Osteoblast (primary cell): ENCODE measurements at places on chromosomes 6 and 20. TPM values are rescaled to one million over a fixed set of nuclear protein-coding genes. Genes with fewer than 3 reads are reported as not detected.
A peak's percentile ranks its signal among the peaks of the same experiment; 100 is the strongest.

The SAMD3 gene
- total RNA-seq, result 0.72 and 3.5 TPM in 2 replicates

- no peak for DNase-seq
These were observed 74.3 kb upstream of the TENT5A start for GRCh38 chr6:81826784-81827183.

- DNase-seq, result peak; percentile 6
These were observed 402.3 kb downstream of the CDC5L start for GRCh38 chr6:44789806-44790205.

GRCh38 chr20:6238421-6238820, 115.6 kb upstream of the FERMT1 start:
- no peak for DNase-seq

DNA sequence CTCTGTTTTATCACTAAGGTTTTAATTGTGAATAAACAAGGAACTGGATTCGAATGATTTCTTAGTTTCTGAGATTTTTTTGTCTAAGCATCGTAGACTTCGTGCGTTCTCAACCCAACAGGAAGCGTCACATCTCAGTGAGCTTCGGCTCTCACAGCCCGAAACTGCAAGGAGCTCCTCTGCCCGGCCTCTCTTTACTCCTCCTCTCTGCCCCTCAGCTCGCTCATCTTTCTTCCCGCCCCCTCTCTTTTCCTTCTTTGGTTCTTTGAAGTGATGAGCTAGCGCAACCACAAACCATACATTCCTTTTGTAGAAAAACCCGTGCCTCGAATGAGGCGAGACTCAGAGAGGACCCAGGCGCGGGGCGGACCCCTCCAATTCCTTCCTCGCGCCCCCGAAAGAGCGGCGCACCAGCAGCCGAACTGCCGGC, 480 bp upstream of the NT5E start:
- peak; percentile 87 for DNase-seq

The FOXS1 gene
- under 0.01 and 0.36 TPM in 2 replicates for total RNA-seq

DNA sequence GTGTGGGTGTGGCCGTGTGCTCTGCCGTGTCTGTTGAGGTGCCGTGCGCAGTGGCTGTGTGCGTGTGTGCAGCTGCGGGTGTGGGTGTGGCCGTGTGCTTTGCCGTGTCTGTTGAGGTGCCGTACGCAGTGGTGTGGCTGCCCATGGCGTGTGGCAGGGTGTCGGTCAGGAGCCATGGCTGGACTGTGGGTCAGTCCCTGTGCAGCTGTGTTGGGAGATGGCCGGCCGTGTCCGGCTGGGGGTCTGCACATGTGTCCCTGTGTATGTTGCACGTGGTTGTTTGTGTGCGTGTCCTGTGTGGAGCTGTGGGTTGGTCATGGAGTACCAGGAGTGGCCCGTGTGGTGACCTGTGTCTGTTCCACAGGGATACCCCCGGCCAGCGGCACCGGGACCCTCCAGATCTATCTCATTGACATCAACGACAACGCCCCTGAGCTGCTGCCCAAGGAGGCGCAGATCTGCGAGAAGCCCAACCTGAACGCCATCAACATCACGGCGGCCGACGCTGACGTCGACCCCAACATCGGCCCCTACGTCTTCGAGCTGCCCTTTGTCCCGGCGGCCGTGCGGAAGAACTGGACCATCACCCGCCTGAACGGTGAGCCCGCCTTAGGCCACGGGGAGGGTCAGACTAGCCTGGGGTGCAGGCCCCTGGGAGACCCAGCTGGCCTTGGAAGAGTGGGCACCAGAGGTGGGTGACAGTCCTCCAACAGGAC, 137.7 kb downstream of the TAF4 start:
- DNase-seq, result no peak

DNA sequence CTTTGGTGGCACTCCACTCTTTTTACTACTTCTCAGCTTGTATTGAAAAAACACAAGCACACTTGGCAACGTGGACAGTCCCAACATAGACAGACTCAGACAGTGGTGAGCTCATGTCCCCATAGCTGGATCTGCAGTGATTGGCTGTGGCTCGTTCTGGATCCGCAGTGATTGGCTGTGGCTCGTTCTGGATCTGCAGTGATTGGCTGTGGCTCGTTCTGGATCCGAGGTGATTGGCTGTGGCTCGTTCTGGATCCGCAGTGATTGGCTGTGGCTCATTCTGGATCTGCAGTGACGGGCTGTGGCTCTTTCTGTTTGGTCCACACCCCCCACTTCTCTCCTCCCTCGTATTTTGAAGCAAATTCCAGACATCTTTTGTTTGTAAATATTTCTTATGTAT, 28.0 kb downstream of the OSBPL2 start:
- peak; percentile 45 for DNase-seq

DNA sequence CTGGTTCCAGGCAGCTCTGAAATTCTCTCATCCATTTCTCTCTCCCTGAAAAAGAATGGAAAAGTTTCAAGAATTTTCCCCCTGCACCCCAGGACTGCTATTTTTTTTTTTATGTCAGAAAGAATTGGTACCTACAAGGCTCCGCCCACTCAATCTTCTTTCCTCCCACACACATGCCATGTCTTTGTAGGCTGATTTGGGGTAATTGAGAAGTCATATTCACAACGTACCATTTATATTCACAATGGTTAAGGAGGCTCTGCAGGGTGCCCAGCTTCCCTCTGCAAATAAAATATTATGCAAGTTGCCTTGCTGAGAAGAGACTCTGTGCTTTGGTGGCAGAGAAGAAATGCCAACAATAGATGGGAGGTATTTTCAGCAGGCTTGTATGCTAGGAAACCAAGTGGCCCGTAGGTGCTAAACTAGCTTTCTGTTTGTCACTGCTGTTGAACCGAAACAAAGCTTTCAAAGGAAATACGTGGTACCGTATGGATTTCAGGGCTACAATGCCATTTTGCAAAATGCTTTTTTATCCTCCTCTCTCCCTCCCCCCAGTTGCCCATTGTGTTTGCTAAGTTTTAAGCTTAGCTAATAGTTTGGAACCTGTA, 150.0 kb downstream of the PHACTR1 start:
- DNase-seq, result no peak

DNA sequence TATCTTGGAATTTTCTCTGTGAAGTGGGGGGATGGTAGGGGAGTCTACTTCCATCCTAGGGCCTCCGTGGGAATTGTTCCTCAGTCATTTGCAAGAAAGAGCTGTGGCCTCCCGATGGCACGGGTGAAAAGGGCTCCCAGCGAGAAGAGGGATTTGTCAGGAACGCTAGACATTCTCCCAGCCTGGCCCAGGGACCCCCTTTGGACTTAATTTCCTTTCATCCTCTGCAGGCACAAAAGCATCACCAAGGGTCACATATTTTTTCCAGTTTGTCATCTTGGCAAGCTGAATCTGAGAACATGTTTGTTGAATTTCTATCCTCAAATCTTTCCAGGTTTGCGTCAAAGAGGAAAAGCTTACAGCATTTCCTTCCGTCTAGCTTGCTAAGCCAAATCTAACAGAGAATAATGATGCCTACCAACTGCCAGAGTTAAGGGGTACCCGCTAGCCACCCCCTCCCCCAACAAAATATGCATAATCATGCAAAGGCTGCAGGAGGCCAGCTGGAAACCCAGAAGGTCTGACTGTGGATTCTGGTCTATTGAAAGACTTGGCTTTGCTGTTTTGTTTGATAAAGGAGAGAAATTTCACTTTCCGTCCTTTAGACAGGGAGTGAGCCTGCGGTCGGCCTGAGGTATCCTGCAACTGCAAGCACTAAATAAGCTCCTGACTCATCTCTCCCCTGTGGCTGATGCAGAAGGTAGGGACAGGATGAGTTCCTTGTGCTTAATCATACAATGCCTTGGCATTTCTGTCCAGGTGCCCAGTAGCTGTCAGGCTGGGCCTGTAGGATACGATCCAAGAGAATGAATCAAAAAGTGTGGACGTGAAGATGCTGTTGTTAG, 23.1 kb downstream of the PSMG4 start:
- DNase-seq, result peak; percentile 95

- DNase-seq, result no peak
These were observed 12.1 kb downstream of the ZDHHC14 start for GRCh38 chr6:157392927-157393668.

GRCh38 chr6:39669973-39670342, 55.2 kb downstream of the KIF6 start:
- DNase-seq, result no peak

The VGLL2 gene
- not detected in 2 replicates for total RNA-seq

The SLC17A2 gene
- total RNA-seq, result not detected in 2 replicates

GRCh38 chr6:41039060-41039998, at the start of gene UNC5CL:
Gene UNC5CL (minus strand): TSS chr6:41039221. CDS start chr6:41035074, 4,147 bp downstream.
- DNase-seq, result peak; percentile 86

The CAP2 gene
- 10.0 and 12.3 TPM in 2 replicates for total RNA-seq

- no peak for DNase-seq
These were observed 381.7 kb upstream of the JARID2 start for GRCh38 chr6:14863902-14864850.

GRCh38 chr20:8401556-8401955, 269.5 kb downstream of the PLCB1 start:
- DNase-seq, result no peak

The ID1 gene
- 56.3 and 82.5 TPM in 2 replicates for total RNA-seq

The OVOL2 gene
- not detected in 2 replicates for total RNA-seq

The KCNS1 gene
- 0.59 and 1.1 TPM in 2 replicates for total RNA-seq

The CFB gene
- total RNA-seq, result 16.5 and 26.8 TPM in 2 replicates

The NMBR gene
- total RNA-seq, result not detected in 2 replicates

The SNX14 gene
- total RNA-seq, result 117 and 146 TPM in 2 replicates

GRCh38 chr6:79762370-79762769, 131.2 kb downstream of the SH3BGRL2 start:
- no peak for DNase-seq

The SMLR1 gene
- total RNA-seq, result not detected in 2 replicates

The UST gene
- total RNA-seq, result 18.1 and 21.2 TPM in 2 replicates

- no peak for DNase-seq
These were observed 7.2 kb downstream of the PEX3 start for GRCh38 chr6:143457563-143458359.

GRCh38 chr6:56752009-56752408, 109.3 kb upstream of the DST start:
- DNase-seq, result no peak

The KCNK16 gene
- total RNA-seq, result not detected in 2 replicates

The LRRC73 gene
- 0.36 and 0.59 TPM in 2 replicates for total RNA-seq

GRCh38 chr20:20396794-20397193, 28.9 kb downstream of the INSM1 start:
- no peak for DNase-seq

- DNase-seq, result no peak
These were observed 1.9 kb downstream of the CST7 start for GRCh38 chr20:24950836-24951525.

- DNase-seq, result no peak
These were observed 7.1 kb downstream of the MAP3K5 start for GRCh38 chr6:136784910-136785746.

- DNase-seq, result no peak
These were observed 38.7 kb downstream of the PRKN start for GRCh38 chr6:162688751-162689345.

- DNase-seq, result no peak
These were observed 77.0 kb upstream of the NHSL1 start for GRCh38 chr6:138576313-138576712.

DNA sequence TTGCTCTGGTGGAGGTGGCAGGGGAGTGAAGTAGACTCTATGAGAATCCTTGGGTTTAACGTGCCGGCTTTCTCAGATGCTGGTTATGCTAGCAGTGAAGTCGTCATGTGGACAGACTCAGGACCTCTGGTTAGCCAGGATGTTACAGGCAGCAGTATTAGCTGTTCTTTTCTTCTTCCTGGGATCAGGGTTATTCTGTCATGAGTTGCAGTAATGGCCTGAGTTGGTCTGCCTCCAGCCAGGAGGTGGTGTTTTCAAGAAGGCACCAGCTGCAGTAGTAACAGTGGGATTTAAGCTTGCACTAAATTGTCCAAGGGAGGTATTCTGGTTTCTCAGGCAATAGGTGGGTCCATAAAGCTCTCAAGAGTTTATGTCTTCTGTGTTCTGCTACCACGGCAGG, 56.7 kb downstream of the HDDC2 start:
- no peak for DNase-seq
